ENCODE measurements at places on chromosomes 5 and 9.

DNA sequence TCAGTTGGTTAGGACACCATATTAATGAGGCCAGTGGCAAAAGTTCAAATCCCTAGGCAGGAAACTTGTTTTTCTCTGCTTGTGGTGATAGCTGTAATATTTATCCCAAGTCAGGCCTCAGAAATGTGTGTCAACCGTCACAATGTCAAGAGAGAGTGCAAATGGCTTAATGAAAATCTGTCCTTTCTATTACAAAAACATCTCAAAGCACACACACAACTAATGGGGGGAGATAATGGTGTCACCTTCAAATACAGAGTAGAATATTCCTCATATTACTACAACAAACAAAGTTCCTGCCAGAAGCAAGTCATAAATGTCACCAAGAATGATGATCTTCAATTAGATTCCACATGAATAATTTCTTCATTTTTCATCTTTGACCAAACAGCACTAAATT lies 127.2 kb upstream of the MARCHF11 start:
- no peak for DNase-seq

DNA sequence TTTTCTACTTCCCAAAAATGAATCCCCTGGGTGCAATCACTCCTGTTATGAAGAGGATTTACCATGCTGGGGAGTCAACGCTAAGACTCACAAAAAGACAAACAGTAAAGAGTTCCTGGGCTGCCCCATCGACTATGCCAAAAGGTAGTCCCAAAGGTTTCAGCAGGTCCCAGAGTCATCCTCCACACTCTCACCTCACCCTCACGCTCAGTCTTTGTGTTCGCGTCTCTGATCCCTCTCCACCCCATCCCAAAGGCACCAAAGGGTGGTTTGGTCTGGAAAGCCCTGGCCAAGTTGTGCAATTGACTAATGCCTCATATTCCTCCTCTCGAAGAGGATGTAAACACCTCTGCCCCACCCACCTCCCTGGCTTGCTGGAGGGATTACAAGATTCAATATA lies 240.2 kb upstream of the NFIL3 start:
- no peak for DNase-seq

- peak; percentile 21 for DNase-seq
Observed at GRCh38 chr5:149951138-149951749, 6.7 kb upstream of the PDE6A start.

GRCh38 chr5:173885054-173885443 lies 3.1 kb upstream of the CPEB4 start:
- DNase-seq: no peak

- peak; percentile 77 for DNase-seq
Observed at GRCh38 chr5:177336112-177336511, 15.4 kb downstream of the LMAN2 start.

DNA sequence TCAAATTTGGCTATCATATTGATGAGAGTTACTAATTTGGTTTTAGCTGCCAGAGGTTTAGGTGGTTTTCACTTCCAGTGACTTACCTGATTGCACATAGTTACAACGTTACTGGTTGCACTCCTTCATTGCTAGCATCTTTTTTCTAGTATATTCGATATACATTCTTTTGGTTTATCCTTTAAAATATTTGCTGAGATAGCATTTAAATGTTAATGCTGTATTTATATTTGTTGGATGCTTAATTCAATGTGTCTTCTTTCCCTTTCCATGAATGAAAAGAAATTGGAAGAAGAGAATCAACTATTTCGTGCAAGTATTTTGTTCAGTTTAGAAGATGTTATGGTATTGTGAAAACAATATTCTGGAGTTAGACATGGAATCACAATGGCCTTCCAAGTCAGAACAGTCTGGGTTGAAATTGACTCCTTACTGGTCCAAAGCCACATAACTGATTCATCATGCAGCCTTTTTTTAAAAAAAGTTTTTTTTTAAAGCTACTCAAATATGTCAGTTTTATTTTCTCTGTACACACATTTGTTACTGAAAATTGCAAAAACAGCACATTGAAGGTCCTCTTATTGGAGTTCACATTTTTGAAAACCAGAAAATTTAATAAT lies 2.2 kb downstream of the SPIN1 start:
- DNase-seq: no peak
